ENCODE measurements at places on chromosomes 13 and 19. TPM values are rescaled to one million over a fixed set of nuclear protein-coding genes. Genes with fewer than 3 reads are reported as not detected.

DNA sequence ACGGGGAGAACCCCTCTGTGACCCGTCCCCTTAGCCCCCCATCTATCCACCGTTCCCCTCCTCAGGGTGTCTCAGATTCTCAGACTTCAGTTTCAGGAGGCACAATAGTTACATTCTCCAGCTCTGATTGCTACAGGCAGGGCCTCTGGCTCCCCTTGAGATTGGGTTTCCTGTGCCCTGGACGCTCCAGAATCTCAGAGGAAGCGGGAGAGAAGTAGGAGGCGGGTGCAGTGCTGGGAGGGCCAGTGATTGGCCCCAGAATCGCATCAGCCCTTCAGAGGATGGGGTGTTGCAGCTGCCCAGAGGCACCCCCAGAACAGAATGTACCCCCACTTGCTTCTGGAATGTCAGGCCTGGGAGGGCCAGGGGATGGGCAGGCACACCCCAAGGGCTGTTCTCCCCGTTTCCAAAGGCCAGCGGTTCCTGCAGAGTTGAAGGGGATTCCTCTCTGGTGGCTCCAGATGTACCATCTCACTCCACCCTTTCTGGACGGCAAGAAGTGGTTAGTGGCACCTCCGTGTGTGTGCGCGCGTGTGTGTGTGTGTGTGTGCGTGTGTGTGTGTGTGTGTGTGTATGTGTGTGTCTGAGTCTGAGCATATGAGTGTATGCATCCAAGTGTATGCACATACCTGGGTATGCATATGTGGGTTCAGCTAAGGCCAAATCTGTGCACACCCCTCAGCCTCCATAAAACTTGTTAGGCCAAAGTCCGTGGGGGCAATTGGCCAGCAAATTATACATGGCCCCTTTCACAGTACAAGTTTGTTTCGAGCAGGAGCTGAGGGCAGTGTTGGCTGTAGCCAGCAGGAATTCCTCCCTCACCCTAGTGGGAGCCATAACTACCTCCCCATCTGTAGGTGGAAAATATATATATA is 35.5 kb downstream of the LYL1 start:
- no peaks in the 10 kb centered on the region for H3K36me3 ChIP-seq
- DNase-seq = no peak
- H3K4me1 ChIP-seq = no peaks in the 10 kb centered on the region
- no peaks in the 10 kb centered on the region for H3K27me3 ChIP-seq

DNA sequence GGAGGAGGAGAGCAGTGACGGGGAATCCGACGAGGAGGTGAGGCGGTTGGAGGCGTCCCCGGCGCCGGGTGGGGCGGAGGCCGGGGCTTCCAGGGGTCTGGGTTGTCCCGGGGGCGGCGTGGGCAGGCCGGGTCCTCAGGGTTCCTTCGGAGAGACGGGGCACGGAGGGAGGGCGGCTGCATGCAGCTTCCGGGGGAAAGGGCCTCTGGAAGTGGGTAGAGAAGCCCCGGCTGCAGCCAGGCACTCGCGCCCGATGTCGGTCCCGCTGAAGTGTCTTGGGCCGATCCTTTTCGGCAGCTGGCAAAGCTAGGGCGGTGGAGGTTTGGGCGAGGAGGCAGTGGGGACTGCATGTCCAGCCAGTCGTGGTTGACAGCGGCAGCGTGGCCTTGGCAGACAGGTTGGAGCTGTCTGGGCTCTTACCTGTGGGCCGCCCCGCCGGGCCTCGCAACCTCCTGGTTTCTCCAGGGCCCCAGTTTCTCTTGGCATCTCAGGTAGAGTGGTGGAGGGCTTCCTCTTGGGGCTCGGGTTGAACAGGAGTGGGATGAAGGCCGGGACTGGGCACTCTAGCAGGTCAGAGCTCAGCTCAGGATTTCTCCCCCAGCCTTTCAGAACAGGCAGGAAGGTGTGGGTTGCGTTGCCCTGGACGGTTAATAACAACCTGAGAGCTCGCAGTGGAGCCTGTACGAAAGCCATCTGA is 690 bp downstream of the KMT2B start:
- H3K4me1 ChIP-seq = peaks cover 17% of the 10 kb centered on the region
- H3K27me3 ChIP-seq = no peaks in the 10 kb centered on the region
- peak; percentile 25 for DNase-seq

DNA sequence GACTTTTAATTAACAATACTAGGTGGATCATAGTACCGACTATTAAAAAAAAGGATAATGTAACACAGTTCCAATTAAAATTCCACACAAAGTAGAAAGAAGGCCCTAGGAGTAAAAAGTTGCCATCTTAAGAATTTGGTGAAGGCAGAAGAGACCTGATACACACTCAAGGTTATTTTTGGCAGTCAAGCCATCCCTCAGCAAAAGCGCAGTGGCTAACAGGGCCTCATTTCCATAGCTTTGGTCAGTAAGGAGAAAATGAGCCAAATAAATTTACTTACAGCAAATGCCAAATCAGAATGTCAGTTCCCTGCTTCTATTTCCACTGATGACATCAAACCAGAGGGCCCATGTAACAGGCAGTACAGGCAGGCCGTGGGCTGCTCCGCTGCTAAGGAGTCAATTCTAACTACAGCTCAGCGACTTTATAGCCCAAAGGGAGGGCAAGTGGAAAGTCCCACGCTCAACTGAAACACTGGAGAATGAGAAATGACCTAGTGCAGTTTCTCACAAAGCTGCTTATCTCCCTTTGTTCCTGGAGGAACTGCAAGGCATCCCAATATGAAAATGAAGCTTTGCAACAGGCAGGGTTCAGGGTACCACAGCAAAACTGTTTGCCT is 6.3 kb downstream of the ARGLU1 start:
- H3K4me1 ChIP-seq = peaks cover 27% of the 10 kb centered on the region
- peaks cover 5% of the 10 kb centered on the region for H3K36me3 ChIP-seq
- H3K27ac ChIP-seq = no peak overlapping the region
- no peaks in the 10 kb centered on the region for H3K27me3 ChIP-seq

DNA sequence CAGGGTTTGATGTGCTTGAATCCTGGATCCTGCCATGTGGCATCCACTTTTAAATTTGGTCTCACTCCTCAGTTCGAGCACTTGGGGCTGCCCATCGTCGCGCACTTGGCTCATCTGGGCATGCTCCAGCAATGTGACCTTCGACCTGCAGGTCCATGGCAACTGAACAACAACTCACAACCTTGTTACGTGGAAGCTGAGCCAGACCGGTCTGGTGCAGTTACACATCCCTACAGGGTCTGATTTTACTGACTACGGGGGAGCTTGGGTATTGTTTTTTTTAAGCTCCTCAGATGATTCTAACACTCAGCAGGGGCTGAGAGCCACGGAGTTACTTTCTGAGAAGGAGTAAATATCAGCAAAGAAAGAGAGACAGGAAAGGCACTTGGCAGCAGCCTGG is 769.6 kb downstream of the UQCRFS1 start:
- H3K4me1 ChIP-seq = no peaks in the 10 kb centered on the region
- H3K27me3 ChIP-seq = no peaks in the 10 kb centered on the region
- no peak for DNase-seq

- no peak overlapping the region for H3K27ac ChIP-seq
- H3K27me3 ChIP-seq = no peaks in the 10 kb centered on the region
- DNase-seq = no peak
- no peaks in the 10 kb centered on the region for H3K36me3 ChIP-seq
- H3K4me1 ChIP-seq = no peaks in the 10 kb centered on the region
- no peak overlapping the region for H3K4me3 ChIP-seq
These were observed 3.4 kb upstream of the C5AR1 start for GRCh38 chr19:47306303-47306702.

DNA sequence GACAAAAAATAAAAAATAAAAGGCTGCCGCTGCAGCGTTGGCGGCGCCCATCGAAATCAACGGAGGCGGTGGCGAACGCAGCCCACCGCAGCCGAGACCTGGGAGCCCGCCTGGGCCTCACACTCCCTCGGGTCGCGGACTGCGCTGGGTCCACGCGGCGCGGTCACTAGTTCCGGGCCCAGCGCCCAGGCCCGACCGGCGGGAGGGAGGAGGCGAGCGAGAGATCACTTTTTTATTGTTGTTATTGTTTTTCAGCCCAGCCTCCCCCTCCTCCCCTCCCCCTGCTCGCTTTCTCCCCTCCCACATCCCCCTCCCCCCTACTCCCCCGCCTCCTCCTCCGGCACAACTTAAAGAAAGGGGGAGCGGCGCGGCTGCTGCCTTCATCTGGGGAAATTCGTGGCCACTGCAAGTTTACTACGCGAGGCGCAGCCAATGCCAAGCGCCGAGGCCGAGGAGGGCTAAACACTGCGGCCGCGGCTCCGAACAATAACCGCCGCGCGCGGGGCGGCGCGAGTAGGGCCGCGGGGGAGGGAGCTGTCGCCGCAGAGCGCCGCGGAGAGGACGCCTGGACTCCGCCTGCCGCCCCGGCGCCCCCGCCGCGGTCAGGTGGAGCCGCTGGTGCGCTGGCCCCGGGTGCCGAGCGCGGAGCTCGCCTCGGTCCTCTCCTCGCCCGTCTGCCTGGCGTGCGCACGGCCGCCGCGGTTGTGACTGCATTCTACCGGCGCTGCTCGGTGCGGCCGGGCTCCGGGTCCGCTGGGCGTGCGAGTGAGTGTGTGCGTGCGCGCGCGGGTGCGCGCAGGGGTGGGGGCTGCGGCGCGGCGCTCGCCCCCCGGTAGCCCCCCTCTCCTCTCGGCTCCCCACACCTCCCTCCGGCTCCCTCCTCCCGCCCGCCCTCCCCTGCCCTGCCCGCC is 505 bp upstream of the ZIC2 start:
- peaks cover 66% of the 10 kb centered on the region for H3K27me3 ChIP-seq
- H3K27ac ChIP-seq = no peak overlapping the region
- no peak for DNase-seq
- peaks cover 5% of the 10 kb centered on the region for H3K4me1 ChIP-seq

DNA sequence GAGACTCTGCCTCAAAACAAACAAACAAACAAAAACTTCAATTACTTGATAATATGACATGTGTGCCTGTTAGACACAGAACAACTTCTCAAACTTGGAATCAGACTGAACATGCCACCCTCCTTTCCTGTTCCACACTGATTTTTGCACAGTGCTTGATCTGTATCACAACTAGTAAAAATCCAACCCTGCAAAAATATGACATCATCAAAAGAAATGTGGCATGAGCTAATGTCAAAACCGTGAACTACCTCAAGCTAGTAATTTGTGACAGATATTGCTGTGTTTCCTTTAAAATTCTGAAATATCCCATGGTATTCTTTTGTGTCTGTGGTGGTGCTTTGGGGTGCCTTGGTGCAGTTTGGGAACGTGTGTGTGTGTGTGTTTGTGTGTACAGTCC is 8.2 kb downstream of the MYCBP2 start:
- H3K4me3 ChIP-seq = no peak overlapping the region
- DNase-seq = no peak
- no peaks in the 10 kb centered on the region for H3K36me3 ChIP-seq
- no peak overlapping the region for H3K27ac ChIP-seq
- H3K27me3 ChIP-seq = no peaks in the 10 kb centered on the region

- no peaks in the 10 kb centered on the region for H3K36me3 ChIP-seq
- H3K27ac ChIP-seq = no peak overlapping the region
- H3K4me1 ChIP-seq = no peaks in the 10 kb centered on the region
- H3K27me3 ChIP-seq = no peaks in the 10 kb centered on the region
These were observed 41.4 kb downstream of the KLF2 start for GRCh38 chr19:16366056-16366432.

GRCh38 chr13:96898646-96899254 is 95.5 kb downstream of the OXGR1 start:
- peaks cover 9% of the 10 kb centered on the region for H3K4me1 ChIP-seq
- no peak overlapping the region for H3K27ac ChIP-seq
- H3K27me3 ChIP-seq = no peaks in the 10 kb centered on the region
- DNase-seq = no peak
- no peaks in the 10 kb centered on the region for H3K36me3 ChIP-seq
- no peak overlapping the region for H3K4me3 ChIP-seq

GRCh38 chr19:45251452-45252354 is 632 bp downstream of the MARK4 start:
- H3K36me3 ChIP-seq = no peaks in the 10 kb centered on the region
- DNase-seq = no peak
- peaks cover 10% of the 10 kb centered on the region for H3K4me1 ChIP-seq
- peak overlapping the region; percentile 20 for H3K27ac ChIP-seq
- no peaks in the 10 kb centered on the region for H3K27me3 ChIP-seq

DNA sequence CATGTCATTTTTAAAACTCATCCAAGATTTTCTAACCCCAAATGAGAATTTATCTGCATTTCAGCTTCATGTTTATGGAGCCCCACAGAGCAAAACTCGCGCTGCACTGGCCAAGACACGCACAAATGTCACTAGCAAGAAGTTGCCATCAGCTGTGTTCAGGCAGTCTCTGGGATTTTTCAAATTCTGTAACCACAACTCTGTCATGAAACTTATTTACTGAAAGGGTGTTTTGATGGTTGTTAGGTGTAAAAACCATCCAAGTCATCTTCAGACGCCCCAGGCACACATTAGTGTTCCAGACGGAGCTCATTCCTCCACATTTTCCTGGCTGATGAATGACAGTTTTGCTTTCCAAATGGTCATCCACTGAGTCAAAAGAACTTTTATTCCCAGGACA is 63.4 kb downstream of the SLC7A1 start:
- no peak overlapping the region for H3K27ac ChIP-seq
- no peaks in the 10 kb centered on the region for H3K27me3 ChIP-seq
- no peak overlapping the region for H3K4me3 ChIP-seq
- peaks cover 17% of the 10 kb centered on the region for H3K36me3 ChIP-seq
- peaks cover 5% of the 10 kb centered on the region for H3K4me1 ChIP-seq
- DNase-seq = no peak

Gene PABPC3
- 0.18 TPM for total RNA-seq

Gene TM9SF2
- 85.9 TPM for total RNA-seq

Gene GAPDHS
- total RNA-seq = not detected

Gene LHFPL6
- total RNA-seq = 17.5 TPM

Gene C5AR2
- not detected for total RNA-seq

All from endothelial cell of umbilical vein (primary cell).